ENCODE measurements at places on chromosomes 4 and X.

DNA sequence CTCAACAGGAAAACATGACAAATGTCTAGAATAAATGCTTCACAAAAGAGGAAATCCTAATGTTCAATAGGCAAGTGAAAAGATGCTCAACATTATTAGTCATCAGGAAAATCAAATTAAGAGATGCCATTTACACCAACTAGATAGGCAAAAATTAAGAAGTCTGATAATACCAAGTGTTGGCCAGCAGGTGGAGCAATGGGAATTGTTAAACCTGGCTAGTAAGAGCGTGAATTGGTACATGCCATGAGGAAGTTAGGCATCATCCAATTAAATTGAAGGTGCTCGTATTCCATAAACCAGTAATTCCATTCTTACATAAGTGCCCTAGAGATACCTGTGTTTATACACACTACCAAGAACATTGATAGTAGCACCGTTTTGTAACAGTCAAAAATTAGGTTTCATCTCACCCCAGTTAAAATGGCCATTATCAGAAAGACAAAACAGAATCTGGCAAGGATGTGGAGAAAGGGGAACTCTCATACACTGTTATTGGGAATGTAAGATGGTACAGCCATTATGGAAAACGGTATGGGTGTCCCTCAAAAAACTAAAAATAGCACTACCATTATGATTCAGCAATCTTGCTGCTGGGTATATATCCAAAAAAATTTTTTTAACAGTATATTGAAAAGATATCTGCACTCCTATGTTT is 14.0 kb upstream of the ZCCHC18 start:
- peak; percentile 55 for DNase-seq

DNA sequence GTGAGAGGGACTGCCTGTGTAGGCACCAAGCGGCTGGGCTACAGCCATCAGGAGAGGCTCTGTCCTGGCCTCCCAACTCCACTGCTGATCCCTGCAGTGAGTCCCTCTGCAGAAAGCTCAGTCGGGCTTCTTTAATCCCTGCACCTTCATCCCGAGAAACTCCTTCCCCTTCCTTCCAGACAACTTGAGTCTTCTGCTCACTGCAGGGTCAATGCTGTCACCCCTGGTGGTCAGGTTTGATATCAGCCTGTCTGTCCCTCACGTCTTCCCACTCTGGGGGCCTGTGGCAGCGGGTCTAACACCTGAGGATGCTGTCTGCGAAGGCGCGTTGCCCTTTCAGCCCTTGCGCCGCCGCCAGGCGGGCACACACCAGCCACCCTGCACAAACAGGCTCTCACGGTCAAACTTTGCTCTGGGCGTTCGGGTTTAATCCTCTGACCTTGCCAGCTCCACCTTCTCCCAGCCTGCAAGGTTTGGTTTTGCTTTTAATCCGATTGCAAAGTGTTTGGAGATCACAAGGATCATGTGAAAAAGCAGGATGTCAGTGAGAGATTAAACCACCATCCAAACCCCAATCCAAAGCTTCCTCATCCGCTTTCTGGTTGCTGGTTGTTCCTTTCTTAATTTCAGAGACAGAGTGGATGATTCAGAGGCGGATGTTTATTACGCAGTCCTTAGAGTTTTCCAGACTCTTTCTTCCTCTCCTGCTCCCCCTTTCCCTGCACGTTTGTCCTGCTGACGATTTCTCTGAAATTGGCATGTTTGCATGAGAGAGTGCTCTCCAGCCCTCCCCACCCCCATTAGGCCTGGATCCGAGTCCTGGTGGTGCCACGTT is 74.8 kb upstream of the SLC34A2 start:
- DNase-seq = no peak

GRCh38 chrX:27893211-27893610 is 85.4 kb downstream of the MAGEB10 start:
- DNase-seq = no peak

- DNase-seq = no peak
These were observed 8.5 kb downstream of the EVC start for GRCh38 chr4:5719350-5720055.

GRCh38 chr4:17523662-17524061 is 8.7 kb downstream of the CLRN2 start:
- no peak for DNase-seq

DNA sequence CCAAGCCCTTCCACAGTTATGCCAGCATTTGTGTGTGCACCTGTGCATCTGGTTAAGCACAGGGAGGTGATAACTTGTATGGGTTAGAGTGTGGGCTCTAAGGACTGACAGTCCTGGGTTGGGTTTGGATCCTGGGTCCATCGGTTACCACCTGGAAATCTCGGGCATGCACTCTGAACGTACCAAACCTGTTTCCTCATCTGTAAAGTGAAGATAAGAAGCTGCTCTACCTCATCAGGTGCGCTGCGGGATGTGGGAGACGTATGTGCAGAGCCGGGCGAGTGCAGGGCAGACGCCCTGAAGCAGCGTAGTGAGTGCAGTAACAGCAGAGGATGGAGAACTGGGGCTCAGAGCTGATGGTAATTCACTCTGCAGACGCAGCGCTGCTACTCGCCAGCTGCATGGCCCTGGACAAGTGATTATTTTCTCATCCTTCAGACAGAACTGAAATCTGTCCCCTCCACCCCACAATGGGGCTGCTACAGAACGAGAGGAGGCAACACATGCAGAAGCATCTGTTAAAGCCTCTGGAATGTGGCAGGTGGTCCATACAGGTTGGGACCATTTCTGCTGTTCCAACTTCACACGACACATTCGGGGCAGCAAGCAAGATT is 64.4 kb downstream of the HADH start:
- DNase-seq = no peak

DNA sequence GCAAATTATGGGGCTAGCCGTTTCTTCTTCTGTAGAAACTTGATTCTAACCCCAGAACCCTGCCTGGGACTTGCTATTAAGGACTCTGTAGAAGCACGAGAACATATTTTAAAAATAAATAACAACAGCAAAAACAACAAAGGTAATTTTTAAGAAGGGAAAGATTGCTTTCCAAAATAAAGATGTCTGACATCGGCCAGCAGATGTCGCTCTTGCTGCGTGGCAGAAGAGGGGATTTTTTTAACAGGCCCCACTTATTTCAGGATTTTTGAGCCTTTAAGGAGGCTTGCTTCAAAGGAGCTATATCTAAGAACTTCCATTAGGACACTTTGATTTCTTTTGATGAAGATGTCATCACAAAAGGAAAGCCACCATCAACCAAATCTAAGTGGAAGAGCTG is 62.8 kb upstream of the EGFL6 start:
- peak; percentile 22 for DNase-seq

DNA sequence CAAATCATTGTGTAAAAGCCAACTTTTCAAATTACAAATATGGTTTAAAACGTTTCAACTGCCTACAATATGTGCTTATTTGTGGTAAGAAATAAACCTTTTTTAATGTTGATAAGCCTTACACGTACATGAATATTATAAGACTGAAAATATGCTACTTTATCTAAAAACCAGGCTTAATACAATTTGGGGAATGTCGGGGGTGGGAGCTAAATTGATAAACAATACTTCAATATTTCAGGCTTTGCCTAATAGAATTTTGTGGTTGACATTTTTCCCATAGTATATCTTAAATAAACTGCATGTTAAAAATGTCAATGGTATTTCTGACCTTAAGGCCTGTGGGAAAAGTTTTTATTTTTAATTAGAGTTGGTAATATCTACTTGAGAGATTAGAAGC is 69.8 kb upstream of the SLIT2 start:
- no peak for DNase-seq

DNA sequence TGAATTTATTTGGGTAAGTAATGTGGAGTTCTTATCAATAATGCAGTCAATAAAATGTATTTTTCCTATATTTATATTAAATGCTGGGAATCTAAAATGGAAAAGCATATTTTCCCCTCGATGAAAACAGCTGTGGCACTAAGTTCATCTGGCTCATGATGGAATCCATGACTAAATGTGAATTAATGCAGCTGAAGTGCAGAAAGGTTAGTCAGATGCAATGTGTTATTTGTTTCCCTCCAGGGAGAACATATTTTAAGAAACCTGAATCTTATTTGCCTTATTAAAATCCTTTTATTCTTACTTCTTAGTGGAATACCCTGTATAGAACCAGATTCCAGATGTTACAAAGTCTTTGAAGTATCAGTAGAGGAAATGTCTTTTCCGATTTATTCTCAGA is 247.9 kb downstream of the ARHGAP24 start:
- DNase-seq = peak; percentile 32

GRCh38 chr4:11495818-11496217 is 67.1 kb upstream of the HS3ST1 start:
- no peak for DNase-seq

GRCh38 chr4:52961666-52962412 is 99.7 kb downstream of the RASL11B start:
- DNase-seq = no peak

DNA sequence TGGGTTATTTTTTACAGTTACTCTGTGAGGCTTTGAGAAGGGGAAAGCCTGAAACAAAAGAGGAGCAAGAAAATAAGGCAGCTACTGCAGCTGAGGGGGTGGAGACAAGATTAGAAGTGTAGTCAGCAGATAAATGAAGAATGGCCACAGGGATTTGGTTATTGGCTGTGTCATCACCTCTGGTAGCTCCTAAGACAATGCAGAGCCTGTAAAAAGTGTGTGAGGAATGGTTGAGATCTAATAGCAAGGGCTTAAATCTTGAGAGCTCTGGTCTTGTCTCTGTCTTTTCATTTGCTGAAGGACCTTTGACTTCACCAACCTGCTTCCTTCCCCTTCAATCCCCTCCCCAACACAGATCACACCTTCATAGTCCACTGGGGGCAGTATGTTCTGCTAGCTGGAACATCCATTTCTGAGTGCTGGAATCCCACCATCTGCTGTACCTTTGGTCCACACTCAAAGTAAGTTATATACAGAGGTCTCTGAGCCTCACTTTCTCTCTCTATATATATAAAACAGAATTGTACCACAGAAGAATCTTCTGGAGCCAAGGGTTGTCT is 213.7 kb upstream of the ZIC3 start:
- no peak for DNase-seq

- DNase-seq = no peak
These were observed 75.6 kb downstream of the TRIML1 start for GRCh38 chr4:188214861-188215260.

GRCh38 chrX:135984791-135985156 is 461 bp upstream of the SLC9A6 start:
- DNase-seq = peak; percentile 3

DNA sequence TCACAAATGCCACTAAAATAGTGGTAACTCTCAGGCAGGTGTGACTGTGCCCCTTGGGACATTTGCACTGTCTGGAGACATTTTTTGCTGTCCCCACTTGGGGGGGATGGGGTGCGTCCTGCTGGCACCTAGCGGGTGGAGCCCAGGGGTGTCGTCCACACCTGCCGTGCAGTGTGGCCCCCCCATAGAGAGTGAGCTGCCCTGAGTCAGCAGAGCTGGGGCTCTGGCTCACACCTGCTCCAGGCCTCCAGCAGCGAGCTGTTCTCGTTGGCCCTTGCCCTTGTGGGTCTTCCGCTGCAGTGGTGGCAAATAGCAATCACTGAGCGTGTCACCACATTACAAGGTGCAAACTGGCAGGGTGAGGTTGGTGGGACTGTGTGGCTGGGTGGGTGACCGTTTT is 64.6 kb downstream of the CLDN34 start:
- DNase-seq = no peak

DNA sequence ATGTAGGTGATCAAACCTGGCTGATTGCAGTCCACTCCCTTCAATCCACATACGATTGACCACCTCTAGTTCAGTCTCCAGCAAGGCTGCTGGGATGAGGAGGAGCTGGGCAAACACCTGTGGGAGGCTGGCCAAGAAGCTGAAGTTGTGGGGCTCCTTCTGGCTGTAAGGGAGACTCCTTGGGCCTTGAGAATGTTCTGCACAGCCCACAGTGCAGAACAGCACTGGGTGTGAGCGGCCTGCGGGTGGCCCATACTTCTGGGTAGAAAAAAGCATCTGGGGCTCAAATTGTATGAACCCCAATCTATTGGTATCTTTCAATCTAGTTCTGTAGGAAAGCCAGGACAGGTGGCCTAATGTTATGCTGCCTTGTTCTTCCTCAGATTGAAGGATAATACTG is 1608.8 kb upstream of the PCDH10 start:
- no peak for DNase-seq

DNA sequence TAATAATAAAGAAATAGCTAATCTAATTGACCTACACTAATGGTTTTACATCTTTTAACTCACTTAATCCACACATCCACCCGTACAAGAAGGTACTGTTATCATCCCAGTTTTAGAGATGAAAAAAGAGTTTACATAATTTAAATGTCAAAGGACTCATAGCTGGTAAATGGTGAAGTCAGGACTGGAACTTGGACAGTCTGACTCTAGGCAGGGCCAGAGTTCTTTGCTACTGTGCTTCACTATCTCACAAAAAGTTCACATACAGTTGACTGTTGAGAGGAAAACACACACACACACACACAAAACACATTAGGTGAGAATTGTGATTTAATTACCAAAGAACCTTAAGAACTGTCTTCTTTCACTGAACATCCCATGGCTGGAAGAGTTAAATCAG is 71.2 kb upstream of the PRSS48 start:
- DNase-seq = no peak

DNA sequence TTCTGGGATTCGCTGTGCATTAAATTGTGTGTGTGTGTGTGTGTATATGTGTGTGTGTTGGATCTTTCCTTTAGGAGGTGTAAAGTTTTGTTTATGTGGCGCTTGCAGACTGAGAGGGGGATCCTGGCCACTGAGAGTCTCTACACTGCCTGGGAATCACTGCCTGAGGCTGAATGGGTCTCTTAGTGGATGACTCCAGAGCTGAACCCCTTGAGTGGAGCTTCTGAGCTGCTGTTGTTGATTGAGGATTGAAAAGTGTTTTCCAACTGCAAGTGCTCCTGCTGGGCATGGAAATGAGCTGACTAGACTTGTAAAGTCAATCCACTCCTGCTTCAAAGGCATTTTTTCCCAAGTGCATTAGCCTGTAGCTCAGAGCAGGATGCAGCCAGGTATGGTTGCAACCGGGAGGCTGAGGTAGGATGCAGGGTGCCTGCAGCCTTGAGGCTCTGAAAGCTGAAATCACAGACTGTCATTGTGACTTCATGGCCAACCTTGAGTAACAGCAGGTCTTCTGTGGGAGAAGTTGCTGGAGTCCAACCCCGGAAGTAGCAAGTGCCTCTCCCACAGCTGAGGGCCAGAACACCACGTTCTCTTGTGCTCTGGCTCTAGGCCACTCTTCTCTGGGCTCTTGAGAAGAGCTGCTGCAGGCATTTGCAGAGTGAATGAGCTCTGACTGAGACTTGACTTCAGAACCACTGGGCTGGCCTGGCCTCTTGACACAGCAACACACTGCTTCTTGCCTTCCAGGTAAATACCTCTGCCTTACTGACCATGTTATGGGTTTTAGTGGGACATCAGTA is at the start of gene TBX22:
TBX22 (plus strand) TSS at position 613 of the 800 bp plus-strand sequence. CDS start 7,517 bp downstream, outside the sequence.
- DNase-seq = no peak

- no peak for DNase-seq
These were observed 21.1 kb downstream of the PIGG start for GRCh38 chr4:519885-520682.

- peak; percentile 67 for DNase-seq
These were observed 54.6 kb upstream of the DRP2 start for GRCh38 chrX:101164766-101165590.

DNA sequence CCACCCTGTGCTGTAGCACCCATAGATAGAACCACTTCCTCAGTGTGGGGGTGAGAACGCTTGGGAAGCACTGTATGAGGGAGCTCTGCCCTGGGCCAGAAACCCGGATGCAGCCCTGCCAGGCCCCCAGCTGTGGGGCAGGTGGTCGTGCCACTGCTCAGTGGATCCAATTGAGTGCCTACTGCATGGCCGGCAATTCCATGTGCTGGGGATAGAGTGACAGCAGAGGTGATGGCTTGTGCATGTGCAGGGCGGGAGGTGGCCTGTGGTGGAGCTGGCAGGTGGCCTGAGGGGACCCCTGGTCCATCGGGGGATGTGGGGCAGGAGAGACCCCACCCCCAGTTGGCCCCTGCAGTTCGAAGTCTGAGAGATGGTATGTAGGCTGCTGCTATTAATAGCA is 60.4 kb downstream of the TRMT44 start:
- no peak for DNase-seq

Data from fibroblast of gingiva (primary cell).